SK-N-SH (cell line): ENCODE measurements at places on chromosomes 3 and 15.

DNA sequence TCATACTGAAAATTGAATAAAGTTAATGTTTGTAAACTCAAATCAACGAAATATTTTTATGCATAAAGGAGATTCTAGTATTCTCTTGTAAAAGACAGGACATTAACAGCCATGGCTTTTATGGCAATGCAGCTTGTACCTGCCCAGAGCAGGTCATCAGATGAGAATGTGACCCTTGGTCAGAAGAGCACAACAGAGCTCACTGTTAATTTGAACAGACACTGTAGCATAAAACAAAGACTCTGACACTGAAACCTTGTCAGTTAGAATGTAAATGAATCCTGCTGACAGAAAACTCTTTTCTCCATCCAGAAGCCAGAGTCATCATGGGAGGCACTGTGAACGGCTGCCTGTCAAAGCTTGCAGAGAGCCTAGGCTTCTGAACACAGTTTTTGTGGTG, 410.6 kb downstream of the RAP2B start:
- DNase-seq = no peak

- DNase-seq = no peak
These were observed 32.0 kb upstream of the SLCO3A1 start for GRCh38 chr15:91821458-91821857.

GRCh38 chr3:193962986-193963685, 172.8 kb upstream of the HES1 start:
- DNase-seq = no peak

DNA sequence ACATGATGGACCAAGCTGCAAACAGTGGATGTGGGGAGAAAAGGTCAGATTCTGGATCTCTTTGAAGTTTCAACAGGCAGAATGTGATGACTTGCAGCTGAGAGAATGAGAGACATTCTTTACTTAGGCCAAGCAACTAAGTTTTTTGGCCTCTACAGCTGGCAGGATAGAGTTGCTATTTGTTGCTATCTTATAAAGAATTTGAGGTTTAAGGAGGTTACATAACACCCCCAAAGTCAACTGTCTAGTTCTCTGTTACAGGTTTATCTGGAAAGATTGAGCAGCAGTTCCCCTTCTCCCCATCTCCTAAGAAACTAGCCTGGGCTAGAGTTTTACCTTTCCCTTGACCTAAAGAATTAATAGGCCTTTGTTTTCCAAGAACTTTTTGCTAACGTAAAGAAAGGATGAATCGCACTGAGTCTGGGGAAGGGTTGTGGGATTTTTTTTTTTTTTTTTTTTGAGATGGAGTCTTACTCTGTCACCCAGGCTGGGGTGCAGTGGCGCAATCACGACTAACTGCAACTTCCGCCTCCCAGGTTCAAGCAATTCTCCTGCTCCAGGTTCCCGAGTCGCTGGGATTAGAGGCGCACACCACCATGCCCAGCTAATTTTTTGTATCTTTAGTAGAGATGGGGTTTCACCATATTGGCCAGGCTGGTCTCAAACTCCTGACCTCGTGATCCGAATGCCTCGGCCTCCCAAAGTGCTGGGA, 26.6 kb upstream of the SLMAP start:
- no peak for DNase-seq

GRCh38 chr3:117141812-117142211, 432.2 kb downstream of the TUSC7 start:
- DNase-seq = no peak

DNA sequence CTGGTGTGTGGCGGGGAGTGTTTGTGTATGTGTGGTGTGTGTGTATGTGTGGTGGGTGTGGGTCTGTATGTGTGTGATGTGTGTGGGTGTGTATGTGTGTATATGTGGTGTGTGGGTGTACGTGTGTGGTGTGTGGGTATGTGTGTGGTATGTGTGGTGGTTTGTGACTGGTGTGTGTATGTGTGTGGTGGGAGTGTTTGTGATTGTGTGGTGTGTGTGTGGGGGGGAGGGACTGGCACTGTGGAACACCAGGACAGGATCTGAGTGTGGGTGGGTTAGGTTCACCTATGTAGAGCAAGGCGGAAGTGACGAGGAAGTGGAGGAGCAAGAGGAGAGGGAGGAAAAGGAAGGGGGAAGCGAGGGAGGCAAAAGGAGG, 510.8 kb downstream of the SHQ1 start:
- DNase-seq = no peak

- no peak for DNase-seq
These were observed 32.4 kb downstream of the EHD4 start for GRCh38 chr15:41939986-41940385.

DNA sequence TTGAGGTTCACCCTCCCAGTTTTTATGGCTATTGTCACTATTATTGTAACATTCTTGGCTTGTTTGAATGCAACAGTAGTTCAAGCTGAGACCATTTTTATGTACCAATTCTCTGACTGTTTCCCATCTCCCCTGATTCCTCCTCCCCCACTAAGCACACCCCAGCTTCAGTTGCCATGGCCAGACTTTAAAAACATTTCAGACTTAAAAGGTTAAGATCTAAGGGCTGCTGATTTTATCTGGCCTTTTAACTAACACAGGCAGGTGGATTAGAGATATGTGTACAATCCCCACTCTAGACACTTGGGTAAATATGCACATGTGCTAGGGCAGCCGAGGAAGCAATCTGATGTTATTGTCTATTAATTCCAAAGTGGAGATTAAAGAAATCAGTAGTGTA, 386.3 kb upstream of the NR2F2 start:
- DNase-seq = no peak

DNA sequence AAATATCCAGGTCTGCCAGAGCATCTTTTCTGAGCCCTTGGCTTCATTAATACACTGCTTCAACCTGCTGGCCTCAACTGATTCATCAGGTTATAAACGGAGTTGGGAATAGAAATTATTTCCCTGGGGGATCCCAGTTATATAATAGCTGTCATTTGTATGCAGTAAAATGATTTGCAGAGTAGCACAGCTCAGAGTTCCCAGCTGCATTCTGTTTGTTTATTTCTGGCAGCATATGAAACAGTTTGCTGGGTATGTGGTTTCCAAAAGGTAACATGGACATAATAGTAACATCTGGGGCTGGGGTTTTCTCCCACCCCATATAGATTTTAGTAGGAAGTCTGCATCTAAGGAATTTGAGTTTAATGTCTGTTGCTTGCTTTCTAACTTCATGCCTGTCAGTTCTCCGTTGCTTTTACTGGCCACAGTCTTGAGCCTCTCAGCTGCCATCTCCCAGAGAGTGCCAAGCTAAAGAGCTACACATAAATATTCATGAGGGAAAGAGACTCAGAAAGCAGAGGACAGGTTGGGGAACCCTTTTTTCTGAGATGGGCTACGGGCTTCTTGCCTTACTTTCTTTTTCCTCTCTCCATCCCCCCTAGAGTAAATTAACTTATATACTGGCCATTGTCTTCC, 124.6 kb downstream of the TMEM108 start:
- DNase-seq = no peak

DNA sequence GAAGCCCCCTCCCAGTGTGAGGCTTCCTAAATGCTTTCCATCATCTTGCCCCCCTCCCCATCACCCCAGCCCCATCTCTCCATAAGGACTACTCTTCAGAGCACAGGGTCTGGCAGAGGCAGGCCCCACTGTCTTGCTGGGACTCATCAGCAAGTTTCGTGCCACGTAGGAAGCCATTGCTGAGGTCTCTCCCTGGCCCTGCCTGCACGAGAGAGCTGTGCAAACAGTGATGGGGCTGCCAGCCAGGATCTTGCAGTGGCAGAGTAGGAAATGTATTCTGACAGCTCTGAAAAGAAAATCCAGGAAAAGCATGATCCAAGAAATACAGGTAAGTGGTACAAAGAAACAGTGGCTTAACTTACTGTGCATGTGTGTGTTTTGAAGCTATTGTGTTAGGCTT, 22.6 kb downstream of the ISL2 start:
- no peak for DNase-seq

DNA sequence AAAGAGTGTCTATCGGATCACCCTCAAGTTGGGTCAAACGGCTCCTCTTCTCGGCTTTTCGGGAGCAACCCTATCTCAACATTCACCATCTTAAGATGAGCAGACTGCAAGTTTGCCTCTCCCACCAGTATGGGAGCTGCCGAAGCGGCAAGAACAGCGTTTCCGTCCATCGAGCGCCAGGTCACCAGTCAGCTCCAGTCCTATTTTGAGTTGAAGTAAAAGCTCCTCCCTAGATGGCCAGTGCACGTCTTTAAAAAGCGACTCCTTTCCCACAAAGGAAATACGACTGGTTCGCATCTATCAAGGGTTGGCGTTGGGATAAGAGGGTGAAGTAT, 369 bp upstream of the U2SURP start:
- DNase-seq = no peak

DNA sequence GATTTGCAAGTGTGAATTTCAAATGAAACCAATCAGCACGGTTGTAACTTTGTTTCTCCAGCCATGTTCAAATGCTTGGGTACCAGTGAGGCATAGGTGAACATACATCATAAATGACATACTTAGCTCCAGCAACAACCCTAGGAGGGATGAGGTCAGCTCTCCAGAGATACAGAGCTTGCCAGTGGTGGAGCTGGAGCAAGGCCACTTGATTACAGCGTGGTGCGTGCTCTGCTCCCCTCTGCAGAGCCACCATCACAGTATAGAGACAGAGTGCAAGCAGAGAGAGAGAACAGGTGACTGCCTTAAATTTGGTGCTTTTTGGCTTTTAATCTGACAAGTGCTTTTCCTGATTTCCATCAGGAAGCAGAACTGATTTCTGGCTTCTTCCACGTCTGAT, 275.1 kb downstream of the PDZRN3 start:
- DNase-seq = no peak

DNA sequence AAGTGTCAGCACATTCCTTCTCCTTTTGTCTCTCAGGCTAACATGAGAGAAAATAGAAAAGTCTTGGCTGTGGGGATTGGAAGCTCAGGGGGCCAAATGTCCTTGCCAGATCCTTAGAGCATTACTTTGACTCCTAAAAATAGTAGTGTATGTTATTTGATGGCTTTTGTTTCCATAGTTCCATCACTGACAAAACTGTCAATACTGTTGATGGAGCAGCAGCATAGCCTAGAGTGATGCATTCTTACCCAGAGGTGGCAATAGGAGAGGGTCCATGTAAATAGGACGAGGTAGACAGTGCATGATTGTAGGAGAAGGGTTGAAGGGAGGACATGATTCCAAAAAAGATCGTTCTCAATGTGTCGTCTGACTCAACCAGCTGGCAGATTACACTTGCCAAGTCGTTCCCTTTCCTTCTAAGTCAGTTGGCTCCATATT, 282.7 kb upstream of the TPRG1 start:
- no peak for DNase-seq

GRCh38 chr3:43957553-43957952, 266.8 kb downstream of the ABHD5 start:
- no peak for DNase-seq

GRCh38 chr15:68721886-68722285, 98.8 kb downstream of the ANP32A start:
- DNase-seq = no peak

DNA sequence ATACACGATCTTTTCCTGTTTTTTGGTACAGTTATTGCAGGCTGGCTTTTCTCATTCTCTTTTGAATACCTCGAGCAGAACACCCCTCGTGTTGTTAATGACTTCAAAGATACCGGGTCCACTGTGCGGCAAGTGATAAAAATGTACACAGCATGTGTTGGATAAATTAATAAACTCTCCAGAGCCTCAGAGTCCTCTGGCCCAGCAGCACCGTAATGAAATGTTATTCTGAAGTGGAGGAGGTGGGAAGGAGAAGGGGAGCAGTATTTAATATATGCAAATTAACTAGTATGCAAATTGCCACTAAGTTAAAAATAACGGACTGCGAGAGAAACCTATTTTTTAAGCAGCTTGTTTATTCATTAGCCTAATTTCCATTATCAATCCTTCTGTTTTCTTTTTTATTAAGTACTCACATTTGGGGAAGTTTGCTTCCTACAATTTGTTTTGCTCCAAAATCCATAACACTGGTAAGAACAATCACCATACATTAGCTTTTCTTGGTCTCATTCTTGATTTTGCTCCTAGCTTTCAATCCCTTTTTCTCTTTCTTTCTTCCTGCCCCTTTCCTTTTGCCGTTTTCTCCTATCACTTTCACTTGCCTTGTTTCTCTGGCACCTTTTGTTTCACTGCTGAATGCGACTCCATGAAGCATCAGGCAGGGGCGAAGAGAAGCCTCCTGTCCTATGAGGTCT, 462.3 kb upstream of the PPP2R3A start:
- no peak for DNase-seq

DNA sequence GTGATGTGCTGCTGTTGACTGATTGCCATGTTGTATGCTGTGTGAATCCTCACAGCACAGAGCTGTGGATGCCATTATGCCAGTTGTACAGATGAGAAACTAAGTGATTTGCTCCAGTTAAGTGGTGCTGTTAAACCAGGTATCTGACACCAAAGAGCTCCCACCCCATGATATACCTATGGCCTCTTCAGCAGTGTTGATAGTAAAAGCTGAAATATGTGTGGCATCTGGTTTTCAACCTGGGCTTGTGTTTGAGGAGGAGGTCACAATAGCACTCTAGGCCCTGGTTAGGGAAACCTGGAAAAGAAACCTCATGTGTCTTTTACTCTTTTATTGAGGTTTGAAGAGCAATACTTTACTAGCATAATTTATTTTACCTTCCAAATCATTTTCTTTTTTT, 21.4 kb downstream of the RAD54L2 start:
- DNase-seq = no peak

GRCh38 chr3:177703788-177704187, 506.5 kb upstream of the TBL1XR1 start:
- DNase-seq = no peak

- DNase-seq = no peak
These were observed 88.7 kb upstream of the ANKRD28 start for GRCh38 chr3:15886521-15886920.

DNA sequence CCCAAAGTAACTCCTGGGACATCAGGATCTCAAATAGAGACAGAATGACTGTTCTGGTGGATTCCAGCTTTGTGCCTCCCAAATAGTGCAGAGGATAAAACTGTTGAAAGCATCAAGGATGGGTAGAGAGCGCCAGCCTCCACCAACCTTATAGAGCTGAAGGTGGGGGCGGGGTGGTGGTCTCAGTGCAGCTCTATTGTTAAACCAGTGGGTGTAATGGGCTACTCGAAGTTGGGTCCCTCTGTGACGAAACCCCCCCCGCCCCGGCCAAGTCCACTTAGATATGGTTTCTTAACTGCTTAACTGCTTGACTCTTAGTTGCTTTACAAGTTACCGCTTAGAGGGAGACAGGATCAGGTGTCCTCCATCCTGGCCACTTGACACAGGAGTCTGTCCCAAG, 22.7 kb downstream of the DHX30 start:
- DNase-seq = peak; percentile 48

- DNase-seq = peak; percentile 64
These were observed 66.5 kb upstream of the SH3GL3 start for GRCh38 chr15:83380682-83381081.

DNA sequence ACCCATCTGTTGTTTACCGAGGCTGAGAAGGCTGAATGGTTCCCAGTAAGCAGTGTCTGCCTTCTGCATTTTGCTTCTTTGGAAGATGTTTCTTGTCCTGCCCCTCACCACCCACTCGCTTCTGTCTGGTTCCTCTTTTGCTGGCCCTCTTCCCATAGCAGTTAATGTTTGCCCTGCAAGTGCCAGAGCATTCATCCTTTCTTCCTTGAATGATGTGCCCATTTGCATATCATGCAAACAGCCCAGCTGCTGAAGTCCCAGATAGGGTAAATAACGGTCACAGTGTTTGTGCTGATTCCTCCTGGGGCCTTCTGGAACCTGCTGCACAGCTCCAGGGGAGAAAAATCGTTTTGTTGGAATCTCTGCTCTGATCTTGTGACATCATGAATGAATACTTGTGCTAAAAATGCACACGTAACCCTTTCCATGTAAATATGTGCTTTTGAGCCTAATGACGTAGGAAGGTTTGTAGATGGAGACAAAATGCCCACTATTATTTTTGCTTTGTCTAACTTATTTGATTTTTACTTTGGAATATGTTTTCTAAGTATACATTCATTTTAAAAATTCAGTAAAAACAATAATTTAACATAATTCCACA, 381.0 kb downstream of the SOX2 start:
- DNase-seq = no peak
